ENCODE measurements at places on chromosomes 12 and 14.

DNA sequence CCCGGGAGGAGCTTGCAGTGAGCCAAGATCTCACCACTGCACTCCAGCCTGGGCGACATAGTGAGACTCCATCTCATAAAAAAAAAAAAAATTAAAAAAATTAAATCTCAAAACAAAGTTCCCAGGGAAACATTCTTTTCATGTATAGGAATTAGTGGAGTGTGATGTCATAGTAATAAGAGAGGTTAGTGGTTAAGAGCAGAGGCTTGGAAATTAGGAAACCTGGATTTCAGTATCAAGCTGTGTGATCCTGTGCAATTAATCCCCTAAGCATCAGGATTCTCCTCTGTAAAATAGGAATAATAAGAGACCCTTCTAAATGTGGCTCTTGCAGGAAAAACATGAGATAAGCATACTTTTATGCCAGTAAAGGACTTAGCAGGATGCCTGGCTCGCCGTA, 3.1 kb upstream of the TXNRD1 start:
- DNase-seq, result no peak

DNA sequence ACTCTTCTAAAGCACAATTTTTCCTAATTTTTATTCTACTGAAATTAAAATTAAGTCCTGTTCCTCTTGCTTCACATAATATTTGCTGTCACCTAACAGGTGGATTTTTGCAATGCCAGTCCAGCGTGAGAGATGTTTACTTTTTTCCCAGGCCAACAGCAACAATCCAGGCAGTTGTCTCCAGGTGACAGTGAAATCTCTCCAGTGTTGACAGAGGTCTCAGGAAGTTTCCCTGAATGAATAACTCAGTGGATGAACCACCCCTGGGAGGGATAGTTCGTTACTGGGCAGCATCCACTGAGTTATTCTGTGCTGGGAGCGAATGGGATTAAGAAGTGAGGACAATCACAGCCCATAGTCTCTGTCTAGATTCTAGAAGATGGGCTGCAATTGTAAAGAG, 7.1 kb upstream of the NT5DC3 start:
- no peak for DNase-seq

DNA sequence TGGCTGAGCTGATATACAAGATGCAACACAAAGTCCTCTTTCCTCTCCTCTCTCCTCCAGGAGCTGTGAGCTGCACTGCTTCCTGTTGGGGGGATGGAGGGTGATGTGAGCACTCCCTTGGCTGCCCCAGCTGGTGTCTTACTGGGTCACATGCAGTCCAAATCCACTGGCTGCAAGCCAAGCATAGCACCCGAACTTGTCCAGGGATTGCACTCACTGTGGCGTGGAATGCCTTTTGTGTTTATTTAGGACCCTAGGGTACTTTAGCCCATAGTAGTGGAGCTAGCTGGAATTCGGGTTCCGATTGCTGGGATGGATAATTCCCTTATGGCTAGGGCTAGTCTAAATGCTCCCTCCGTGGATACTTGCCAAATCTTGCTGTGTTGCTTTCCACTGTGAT, 424.9 kb upstream of the SYT1 start:
- DNase-seq, result no peak

DNA sequence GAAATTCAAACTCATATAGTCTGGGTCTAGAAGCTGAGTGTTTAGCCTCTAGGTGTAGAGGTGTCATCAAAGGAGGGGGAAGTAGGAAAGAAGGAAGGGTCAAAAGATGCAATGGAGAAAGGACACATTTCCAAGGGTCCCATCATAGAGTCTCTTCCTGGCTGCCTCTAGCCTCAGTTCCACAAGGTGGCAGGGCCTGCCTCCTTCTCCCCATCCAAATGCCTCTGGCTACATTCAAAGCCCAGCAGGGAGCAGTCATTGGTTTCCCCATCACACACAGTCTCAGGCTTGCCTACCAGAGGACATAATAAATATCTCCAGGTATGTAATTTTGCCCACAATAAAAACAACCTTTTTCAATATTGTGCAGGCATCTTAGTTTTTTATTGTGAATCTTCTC, 2.1 kb upstream of the CCT2 start:
- DNase-seq, result no peak

GRCh38 chr12:53493610-53494391, 5.5 kb downstream of the MAP3K12 start:
- no peak for DNase-seq

- no peak for DNase-seq
Measured at GRCh38 chr14:49306152-49306751, 279.9 kb downstream of the RPS29 start.

GRCh38 chr12:130161261-130162243, 712 bp upstream of the FZD10 start:
- DNase-seq, result no peak

GRCh38 chr14:83473416-83474235, 1940.0 kb upstream of the SEL1L start:
- DNase-seq, result no peak

GRCh38 chr14:50318031-50318626, 6.0 kb downstream of the DMAC2L start:
- no peak for DNase-seq

DNA sequence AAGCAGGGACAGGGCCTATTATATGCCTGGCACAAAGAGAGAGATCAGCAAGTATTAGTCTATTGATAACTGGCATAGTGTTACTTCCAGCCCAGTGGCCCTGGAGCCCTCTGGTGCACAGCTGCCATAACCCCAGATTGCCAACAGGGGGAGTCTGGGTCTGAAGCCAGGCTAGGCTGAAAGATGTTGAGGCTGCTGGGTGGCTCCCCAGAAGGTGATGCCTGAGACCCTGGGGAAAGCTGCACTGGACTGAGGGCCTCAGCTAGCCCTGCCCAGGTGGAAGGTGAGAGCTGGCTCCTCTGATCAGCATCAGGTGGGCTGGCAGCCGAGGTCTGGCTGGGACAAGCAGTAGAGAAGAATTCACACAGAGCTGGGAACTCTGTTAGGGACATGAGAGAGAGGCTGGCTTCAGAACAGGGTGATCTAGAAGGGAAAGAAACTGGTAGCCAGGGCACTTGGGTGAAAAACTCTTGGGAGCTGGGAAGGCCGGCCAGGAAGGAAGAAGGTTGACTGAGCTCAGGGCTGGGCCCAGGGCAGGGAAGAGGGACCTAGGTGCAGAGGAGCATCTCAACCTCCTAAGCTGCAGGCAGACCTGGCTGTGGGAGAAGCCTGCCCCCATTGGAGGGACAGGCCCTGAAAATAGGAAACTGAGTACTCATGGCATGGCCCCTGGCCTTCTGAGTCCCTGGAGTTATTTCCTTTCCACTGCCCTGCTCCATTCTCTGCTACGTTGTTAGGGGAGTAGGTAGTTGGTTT, 3.9 kb downstream of the GZMH start:
- DNase-seq, result peak; percentile 48

- DNase-seq, result no peak
Measured at GRCh38 chr14:64198486-64198885, 95.7 kb downstream of the ESR2 start.

DNA sequence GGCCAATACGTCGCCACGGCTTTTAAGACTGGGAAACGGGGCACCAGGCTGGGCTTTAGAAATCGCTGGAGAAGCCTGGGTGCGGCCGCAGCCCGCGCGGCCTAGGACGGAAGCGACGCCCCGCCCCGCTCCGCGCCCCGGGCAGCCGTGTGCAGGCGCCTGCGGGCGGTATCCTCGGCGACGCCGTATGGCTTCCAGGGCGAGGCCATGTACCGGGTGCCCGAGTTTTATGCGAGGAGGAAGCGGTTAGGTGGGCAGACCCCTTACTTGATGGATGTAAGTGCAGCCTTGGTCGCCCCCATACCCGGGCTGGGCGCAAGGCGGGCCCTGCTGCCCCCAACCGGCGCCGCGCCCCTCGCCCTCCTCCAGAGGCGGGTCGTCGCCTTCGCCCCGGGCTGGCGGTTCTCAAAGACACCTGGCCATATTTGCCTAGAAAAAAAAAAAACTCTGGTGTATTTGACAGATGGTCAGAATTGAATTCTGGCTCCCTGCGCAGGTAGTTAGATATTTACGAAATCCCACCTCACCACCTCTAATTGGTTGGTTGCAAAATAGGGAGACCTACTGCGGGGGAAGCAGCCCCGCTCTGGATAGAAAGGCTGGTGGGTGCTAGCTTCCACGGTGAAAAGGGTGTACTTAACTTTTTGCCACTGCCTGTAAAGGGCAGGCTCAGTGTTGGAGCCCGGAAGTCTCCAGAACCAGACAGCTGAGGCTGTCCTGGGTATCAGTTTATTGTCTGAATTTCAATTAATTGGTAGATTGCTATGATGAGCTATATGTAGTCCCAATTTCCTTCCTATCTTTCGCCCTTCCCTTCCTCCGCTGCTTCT, at the start of gene PPP1R36:
TSS of gene PPP1R36 (plus strand) at position 171 of the 830 bp plus-strand sequence. CDS start at position 208, 37 bp downstream.
- DNase-seq, result no peak

GRCh38 chr12:84757978-84758377, 154.6 kb downstream of the SLC6A15 start:
- no peak for DNase-seq

- DNase-seq, result no peak
Measured at GRCh38 chr12:19121449-19122018, 8.0 kb upstream of the PLEKHA5 start.

DNA sequence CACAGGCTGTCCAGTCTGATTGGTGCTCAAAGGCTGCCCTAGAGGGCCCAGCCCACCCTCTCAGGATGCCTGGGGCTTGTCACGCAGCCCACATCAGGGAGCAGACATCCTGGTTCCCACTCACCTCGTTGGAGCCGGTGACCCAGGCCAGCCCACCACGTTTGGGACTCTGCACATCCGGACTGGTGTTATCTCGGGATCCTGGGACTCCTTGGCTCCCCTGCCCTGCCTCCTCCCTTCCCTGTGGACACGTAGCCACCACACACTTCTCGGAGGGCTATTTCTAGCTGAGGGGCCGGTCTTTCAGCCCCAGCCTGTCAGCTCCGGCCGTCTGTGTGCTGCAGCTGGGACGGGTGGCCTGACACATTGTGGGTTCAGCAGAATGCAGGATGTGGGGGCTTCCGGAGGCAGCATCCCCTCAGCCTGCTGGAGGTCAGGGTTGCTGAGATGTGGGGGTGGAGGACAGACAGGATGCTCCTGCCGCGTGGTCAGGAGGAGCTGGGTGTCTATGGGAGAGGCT, 12.8 kb upstream of the FGF23 start:
- no peak for DNase-seq

DNA sequence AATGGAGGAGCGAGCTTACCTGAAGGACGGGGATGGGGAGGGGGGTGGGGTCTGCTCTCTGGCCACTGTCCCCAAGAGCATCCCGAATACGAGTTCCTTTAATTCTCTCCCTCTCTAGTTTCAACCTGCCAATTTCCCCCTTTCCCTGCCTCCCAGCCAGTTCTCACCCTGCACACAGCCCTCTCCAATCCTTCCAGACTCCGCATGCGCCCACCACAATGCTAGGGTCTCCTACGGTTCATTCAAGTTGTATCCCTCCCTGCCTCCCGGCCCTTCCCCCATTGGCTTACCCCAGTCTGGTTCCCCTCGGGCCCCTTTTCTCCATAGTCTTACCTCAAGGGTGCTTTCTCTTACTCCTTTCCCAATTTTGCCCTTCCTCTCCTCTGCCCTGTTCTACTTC, 708 bp upstream of the IGFBP6 start:
- DNase-seq, result no peak

DNA sequence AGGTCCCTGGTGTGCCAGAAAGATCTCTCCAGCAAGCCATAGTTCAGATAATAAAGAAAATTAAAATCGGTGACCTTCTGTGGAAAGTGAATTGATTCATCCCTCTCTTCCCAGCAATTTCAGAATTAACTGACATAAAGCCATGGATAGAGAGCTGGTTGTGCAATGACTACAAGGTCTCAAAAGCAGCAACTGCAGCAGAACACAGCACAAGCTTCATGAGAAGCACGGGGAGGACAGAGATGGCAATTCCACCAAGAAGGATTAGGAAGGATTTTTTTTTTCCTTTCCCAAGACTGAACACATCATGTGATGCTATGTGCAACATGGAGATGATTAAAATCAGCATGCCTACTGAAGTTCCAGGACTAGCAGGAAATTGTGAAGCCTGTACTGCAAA, 154.9 kb upstream of the PLEKHG7 start:
- no peak for DNase-seq

DNA sequence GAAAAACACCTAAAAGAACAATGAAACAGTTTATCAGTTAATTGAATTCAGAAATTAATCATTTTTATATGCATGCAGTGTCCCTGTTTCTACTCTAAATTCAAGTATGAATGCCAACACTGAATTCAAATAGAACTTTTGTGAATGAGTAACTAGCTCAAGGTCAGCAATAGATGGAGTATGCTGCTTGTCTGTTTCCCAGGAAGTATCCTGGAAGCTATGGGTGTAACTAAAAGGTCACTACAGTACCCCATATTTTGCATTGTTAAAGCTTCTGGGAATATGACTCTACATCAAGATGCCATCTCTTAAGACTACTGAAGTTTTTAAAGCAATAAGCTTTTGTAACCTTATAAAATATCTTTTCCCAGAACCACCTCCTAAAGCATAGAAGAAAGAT, 681.4 kb upstream of the FBXO33 start:
- no peak for DNase-seq

- DNase-seq, result no peak
Measured at GRCh38 chr12:40833818-40834217, 141.6 kb downstream of the CNTN1 start.

DNA sequence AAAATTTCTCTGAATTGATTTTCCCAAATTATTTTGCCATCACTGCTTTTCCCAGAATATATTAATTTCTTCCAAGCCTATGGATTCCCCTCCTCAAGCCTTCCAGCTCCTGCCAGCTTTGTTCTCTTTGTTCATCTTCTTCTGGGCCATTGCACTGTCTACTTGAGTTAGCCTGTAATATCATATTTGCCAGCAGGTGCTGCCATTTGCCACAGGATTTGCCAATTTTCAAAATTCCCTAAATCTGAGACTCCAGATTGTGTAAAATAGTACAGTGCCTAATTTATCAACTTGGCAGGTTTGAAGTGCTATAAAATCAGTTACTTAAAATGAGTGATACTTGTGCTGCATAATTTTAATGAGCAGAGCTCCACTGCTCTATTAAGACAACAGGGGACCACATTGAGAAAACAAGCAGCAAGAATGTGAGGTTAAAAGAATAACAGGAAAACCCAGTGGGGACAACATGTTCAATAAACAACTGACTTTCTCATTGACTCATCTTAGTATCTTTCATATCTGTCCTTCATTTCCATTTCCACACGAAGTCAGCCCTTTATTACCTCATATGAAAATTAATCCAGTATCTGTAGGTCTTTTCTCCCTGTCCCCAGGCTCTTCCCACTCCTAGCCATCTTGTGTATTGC, 84.6 kb upstream of the CCDC196 start:
- DNase-seq, result no peak

GRCh38 chr14:100071545-100071944, 6.3 kb downstream of the EVL start:
- DNase-seq, result no peak

DNA sequence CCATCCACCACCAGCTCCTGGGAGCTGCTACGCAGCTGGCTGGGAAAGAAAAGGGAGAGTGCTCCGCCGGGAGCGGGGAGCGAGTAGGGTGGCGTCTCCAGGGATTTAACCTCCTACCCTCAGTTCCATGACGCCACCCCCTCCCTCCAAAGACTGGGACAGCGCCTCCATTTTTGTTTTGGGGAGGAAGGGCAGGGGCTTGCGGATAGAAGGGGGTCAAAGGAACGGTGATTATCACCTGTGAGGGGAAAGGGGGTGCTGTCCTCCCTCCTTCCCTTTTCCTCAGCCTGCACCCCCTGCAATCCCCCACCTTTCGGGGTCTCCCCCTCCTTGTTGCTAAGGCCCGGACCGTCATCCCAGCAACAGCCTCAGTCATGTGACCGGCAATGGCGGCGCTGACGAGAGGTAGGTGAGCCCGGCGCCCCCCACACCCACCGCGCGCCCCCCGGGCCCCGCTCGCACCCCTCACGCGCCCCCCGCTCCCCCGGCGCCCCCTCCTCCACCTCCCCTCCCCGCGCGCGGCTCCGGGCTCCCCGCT, at the start of gene DTX3:
TSS of gene DTX3 (plus strand) at position 371 of the 538 bp plus-strand sequence. CDS start 1,694 bp downstream, outside the sequence.
- no peak for DNase-seq

Measured in stimulated activated CD8-positive, alpha-beta memory T cell treated with anti-CD3 and anti-CD28 coated beads, Interleukin-7, amount 100 ng/mL, for 1 hour (primary cell).